Left ventricle myocardium inferior (tissue), 1 donor: ENCODE measurements at places on chromosomes 16 and 17. TPM values are rescaled to one million over a fixed set of nuclear protein-coding genes. Genes with fewer than 3 reads are reported as not detected.

Gene NOD2
- 0.52 TPM for total RNA-seq

Gene KRTAP4-9
- total RNA-seq, result not detected

Gene KCNH4
- total RNA-seq, result 0.16 TPM

Gene ZP2
- not detected for total RNA-seq

Gene CLDN7
- total RNA-seq, result 1.6 TPM

Gene ATP2C2
- total RNA-seq, result not detected

Gene PIRT
- total RNA-seq, result not detected

Gene CCL16
- total RNA-seq, result not detected

Gene HBZ
- total RNA-seq, result not detected

Gene BMERB1
- 75.3 TPM for total RNA-seq

Gene ARL4D
- 7.1 TPM for total RNA-seq

Gene CSH1
- not detected for total RNA-seq

Gene SULT1A1
- 13.7 TPM for total RNA-seq

Gene KRTAP2-2
- total RNA-seq, result not detected

Gene ROGDI
- total RNA-seq, result 97.4 TPM

Gene ITGB4
- total RNA-seq, result 10.6 TPM

Gene OTOP3
- not detected for total RNA-seq

Gene SLC13A2
- total RNA-seq, result not detected

Gene RASL10B
- 18.4 TPM for total RNA-seq

Gene ZNF423
- total RNA-seq, result 8.6 TPM

Gene PRAC1
- not detected for total RNA-seq

Gene CYLD
- total RNA-seq, result 36.0 TPM

Gene LPO
- not detected for total RNA-seq

Gene CDRT15L2
- total RNA-seq, result not detected

Gene NOL11
- total RNA-seq, result 25.3 TPM

Gene ABCA6
- 18.5 TPM for total RNA-seq

Gene ABCA3
- 6.9 TPM for total RNA-seq

Gene GABARAPL2
- 280 TPM for total RNA-seq

Gene KRT20
- total RNA-seq, result not detected

Gene KRT222
- 0.38 TPM for total RNA-seq

Gene MAPT
- total RNA-seq, result 28.6 TPM

Gene DPEP3
- not detected for total RNA-seq

Gene CNTNAP1
- total RNA-seq, result 4.2 TPM

Gene MMD
- total RNA-seq, result 9.5 TPM

Gene PRSS21
- total RNA-seq, result not detected

Gene ATMIN
- 22.0 TPM for total RNA-seq

Gene TNFRSF12A
- 66.2 TPM for total RNA-seq

Gene PABPN1L
- total RNA-seq, result not detected

Gene PIK3R6
- total RNA-seq, result 1.2 TPM
